CD4-positive, CD25-positive, alpha-beta regulatory T cell (primary cell): ENCODE measurements at places on chromosomes 5 and 9.
A peak's percentile ranks its signal among the peaks of the same experiment; 100 is the strongest.

- no peak for DNase-seq
Measured at GRCh38 chr9:26539867-26540493, 352.6 kb downstream of the CAAP1 start.

DNA sequence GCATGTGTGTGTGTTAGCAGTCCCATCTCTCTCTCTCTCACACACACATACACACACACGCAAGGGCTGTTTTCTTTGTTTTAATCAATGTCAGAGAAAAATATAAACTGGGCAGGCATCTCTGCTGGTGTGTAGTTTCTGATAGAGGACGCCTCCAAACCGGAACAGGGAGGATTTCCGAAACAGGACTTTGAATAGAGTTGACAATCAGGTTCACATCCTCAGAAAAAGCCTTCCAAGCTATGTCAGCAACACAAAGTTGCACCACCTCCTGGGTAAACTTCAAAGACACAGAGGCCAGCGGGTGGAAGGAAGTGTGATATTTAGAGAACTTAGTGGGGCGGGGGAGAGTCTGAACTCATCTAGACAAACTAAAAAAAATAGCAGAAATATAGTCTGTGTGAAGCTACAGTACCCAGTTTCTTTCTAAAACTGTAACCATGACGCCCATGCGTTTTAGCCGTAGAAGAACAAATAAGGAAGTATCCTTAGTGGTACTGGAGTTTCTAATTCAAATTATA, 1.2 kb downstream of the ST8SIA4 start:
- peak; percentile 45 for DNase-seq

DNA sequence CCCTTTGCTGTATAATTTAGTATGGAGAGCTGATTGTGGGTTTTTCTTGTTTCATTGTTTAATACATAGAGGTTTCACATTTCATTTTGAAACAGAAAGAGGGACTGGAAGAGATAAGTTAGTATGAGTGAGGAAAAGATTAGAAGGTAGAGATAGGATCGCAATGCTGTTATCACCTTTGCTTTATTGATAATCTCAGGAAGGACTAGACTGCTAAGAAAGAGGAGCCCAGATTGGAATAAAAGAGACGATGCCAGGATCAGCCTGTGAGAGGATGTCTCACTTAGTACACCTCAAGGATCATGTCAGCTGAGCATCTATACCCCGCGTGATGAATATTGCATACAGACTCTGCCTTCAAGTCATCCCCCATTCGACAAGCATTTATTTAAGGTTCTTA, 178.0 kb upstream of the DMAC1 start:
- DNase-seq, result peak; percentile 34

- no peak for DNase-seq
Measured at GRCh38 chr5:78746021-78746770, 97.6 kb upstream of the LHFPL2 start.

- DNase-seq, result no peak
Measured at GRCh38 chr5:116475338-116475737, 99.3 kb downstream of the SEMA6A start.

- DNase-seq, result no peak
Measured at GRCh38 chr5:108379722-108380530, 2.0 kb downstream of the FBXL17 start.

GRCh38 chr9:117706421-117707116, 2.4 kb downstream of the TLR4 start:
- no peak for DNase-seq

DNA sequence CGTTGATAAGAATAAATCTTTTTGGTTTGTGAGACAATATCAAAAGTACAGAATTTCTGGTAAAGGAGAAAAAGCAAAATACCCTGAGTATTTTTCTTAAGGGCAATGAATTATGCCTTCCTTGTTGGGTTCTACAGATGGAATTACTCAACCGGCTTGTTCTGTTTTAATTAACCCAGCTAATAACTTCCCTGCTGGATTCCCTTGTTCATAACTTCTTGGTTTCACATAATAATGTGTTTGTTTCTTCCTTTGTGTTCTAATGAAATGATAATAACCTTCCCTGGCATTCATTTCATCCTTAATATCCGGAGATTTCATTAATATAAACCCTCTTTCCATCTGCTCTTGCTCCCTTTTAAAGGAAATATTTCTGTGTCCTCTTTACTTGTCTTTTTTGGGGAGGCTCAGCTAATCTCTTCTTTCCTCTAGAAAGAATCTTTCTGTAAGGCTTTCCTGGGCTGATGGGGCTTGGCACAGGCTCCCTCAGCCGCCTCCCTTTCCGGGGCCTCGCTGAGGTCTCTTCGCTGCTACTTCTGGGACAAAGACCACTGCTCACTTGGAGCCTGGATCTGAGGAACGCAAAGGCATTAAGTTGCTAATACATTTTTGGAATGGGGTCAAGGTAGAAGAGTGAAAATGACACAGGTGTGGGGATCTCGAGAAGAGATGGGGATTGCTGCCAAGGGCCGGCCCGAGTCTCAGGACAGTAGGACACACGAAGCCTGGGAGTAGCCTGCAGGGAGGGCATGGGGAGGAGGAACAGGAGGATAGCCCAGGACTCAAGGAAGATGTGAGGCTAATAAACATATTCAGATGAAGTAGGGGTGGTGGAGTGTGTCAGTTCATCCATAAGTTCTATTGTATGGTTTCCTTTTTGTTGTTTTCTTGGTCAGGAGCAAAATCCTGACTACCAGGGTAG, 118.5 kb downstream of the NRG2 start:
- no peak for DNase-seq

DNA sequence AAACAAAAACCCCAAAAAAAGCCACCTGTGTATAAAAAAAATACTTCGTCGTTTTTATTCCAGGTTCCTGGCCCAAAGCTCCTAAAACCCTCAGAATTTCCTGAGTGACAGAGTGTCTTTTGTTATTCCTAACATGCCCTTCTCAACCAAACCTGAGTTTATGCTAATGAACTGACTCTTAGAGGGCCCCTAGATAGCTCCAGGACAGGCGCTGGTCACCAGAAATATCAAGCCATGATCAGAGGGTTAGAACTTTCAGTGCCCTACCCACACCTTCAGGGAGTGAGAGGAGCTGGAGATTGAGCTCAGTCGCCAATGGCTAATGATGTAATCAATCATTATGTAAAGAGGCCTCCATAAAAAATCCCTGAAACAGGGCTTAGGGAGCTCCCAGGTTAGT, 15.7 kb downstream of the AUH start:
- no peak for DNase-seq

DNA sequence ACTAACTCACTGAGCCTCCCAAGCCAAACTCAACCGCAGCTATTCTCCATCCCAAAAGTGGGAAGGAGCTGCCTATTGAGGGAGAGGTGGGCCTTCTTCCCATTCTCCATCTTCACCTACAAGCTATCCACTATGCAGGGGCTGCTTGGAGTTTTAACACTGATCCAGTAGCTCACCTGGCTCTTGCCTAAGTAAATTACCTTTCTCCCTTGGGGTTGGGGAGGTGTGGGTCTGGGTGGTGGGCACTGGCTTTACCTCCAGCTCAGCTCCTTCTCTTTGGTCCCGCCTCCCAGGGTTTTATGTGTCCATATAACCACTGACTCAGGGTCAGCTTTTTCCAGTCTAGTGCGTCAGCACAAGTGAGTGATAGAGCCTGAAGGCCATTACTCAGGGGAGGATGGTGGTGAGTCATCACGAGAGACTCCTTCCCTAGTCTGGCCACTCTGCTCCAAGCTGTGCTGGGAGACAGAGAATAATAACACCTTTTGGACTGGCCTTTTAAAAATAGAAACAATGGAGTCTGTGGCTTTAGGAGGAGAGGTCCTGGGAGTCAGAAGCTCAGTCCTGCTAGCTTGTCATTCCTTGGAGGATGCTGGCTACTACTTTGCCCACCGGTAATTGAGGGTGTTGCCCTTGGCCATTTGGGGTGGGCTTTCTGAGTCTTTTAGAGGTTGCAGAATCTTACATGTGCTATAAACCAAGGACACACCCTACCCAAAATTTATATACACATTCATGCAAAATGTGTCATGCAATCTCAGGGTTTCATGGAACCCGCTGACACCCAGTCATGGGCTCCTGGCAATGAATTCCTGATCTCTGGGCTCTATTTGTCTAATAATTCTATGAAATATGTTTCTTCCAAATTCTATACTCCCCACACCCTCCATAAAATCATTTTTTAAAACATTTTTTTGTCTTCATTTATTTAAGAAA, 35.6 kb upstream of the ATP6V1G1 start:
- DNase-seq, result no peak

GRCh38 chr9:98306384-98307145, 51.1 kb upstream of the TBC1D2 start:
- DNase-seq, result no peak

- DNase-seq, result no peak
Measured at GRCh38 chr9:18606846-18607245, 132.9 kb downstream of the ADAMTSL1 start.

GRCh38 chr9:69937833-69938535, 105.7 kb upstream of the MAMDC2 start:
- no peak for DNase-seq

- peak; percentile 62 for DNase-seq
Measured at GRCh38 chr9:104941597-104941996, 13.6 kb upstream of the ABCA1 start.

- no peak for DNase-seq
Measured at GRCh38 chr5:172561151-172561550, 79.9 kb upstream of the NEURL1B start.

GRCh38 chr5:76114179-76114851, 31.1 kb downstream of the SV2C start:
- no peak for DNase-seq

GRCh38 chr9:89295400-89295799, 15.6 kb upstream of the CKS2 start:
- DNase-seq, result no peak

DNA sequence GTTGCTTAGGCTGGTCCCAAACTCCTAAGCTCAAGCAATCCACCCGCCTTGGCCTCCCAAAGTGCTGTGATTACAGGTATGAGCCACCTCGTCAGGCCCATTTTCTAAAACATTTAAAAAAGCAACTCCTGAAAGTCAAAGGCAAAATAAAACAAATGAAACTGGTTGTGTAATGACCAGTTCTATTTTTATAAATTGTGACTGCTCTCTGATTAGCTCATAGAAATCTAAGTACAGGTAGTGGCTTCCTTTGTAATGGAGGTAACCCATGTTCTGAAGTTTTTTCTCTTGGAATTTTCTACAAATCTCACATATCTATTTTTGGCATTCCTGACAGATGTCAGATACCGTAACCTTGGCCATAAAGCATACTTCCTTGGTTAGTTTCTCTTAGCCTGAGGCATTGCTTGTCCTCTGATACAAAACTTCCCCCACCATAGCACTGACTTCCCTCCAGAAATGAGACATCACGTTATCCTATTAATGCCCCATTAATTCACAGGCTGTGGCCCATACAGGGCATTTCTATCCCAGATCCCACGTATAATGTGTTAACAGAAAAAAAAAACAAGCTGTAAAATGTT, 14.1 kb upstream of the AK3 start:
- no peak for DNase-seq

DNA sequence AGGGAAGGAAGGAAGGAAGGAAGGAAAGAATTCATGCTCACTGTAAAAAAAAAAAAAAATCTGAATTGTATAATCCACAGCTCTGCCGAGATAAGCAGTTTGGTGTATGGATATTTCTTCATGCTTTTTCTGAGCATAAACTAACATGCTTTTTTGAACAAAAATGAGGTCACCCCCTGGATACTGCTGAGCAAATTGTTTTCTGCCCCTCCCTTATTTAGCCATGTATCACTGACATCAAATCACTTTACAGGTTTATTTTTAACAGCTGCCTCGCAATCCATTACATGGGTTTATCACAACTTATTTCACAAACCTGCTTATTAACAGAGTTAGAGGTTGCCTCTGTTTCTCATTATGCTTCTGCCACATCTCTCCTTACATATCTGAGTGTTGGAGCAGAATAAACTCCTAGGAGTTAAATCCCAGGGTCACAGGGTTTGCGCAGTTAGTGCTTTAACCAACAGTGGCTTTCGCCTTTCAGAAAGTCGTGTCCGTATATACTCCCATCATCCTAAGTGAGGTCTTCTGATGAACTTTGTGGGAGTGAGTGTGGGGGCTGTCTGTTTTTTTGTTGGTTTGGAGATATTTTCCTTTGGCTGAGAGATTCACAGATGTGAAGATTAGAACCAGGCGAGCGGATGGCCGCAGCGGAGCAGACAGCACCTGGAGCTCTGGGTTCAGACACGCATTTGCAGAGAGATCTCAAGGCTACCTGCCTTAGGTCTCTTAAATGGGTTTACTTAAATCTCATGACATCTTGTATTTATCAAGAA, 57.7 kb downstream of the AK8 start:
- DNase-seq, result no peak

DNA sequence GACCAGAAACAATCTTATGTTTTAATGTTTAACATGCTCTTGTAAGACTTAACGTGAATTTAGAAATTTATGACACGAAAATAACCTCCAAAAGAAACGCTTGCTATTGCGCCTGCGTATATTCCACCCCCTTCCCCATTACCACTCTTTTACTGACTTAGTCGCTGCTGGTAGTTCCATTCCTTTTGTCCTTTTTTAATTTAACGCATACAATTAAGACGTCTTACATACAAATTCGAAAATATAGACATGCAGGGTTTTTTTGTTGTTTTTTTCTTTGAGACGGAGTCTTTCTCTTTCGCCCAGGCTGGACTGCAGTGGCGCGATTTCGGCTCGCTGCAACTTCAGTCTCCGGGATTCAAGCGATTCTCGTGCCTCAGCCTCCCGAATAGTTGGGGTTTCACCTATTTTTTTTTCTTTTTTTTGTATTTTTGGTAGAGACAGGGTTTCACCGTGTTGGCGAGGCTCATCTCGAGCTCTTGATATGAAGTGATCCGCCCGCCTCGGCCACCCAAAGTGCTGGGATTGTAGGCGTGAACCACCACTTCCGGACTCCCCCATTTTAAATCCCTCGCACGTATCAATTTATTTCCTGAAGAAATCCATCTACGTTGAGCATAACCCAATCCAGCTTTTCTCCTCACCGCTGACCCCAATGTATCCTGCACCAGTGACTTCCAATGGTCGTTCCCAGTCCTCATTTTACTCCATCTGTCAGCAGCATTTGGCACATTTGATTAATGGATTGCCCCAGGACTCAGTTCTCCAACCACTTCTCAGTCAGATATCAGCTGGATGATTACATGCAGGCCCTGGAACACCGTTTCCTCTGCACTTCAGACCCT, 684 bp upstream of the MED7 start:
- no peak for DNase-seq

DNA sequence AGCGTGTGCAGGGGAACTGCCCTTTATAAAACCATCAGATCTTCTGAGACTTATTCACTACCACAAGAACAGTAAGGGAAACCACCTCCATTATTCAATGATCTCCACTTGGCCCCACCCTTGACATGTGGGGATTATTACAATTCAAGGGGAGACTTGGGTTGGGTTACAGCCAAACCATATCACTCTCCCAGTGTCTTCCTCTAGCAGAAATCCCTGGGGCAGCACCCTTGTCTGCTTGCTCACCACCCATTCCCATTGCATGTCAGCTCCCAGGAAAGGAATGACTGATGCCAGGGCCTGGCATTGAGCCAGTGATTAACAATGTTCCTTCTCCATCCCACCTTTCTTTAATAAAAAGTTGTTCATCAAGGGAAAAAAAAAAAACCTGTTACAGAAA, 199.0 kb downstream of the IRX1 start:
- no peak for DNase-seq

DNA sequence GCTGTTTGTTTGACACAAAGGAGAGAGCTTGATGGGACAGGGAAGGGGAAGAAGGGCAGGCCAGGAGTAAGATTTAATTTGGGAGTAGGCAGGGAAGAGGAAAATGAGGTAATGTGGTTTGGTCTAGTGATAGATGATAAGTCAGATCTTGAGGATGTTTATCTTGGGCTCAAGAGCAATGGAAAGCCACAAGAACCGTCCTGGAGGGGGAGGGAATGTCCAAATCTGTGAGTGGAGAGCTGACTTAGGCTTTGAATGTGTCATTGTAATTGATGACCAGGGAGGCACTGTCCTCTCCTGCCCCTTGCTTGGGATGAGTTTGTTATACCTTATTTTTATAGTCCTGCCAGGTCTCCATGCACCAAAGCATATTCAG, 37.5 kb downstream of the MAMDC2 start:
- no peak for DNase-seq
